ENCODE measurements at places on chromosomes 6 and 20.

DNA sequence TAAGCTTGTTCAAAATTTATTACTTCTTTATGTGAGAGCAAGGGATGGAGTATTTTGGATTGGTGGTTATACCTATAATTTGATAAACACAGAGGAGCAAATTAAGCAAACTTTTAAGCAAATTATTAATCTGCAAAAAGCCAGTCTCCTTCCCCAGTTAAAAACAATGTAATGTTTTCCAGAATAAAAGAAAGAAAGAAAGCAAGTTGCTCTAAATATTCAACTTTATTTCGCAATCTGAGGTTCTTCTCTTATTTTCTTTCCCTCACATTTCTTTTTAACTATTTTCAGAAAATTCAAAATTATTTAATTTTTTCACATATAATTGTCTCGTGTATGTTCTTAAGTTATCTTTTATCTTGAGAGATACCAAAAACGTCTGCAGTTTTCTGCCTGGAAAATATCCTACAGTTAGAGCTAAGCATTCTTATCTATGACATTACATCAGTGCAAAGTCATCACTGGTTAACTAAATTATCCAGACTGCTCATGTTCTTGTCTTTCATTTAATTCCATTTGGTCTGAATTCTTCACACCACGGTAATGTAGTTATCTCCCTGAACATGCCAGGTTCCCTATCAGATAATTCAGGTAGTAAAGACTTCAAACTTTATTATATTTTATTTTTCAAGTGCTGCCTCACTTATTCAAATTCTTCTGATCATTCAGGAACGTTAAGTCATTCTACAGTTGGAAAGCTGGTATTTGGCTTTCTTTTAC, 3.3 kb upstream of the CNKSR3 start:
- no peak for DNase-seq

GRCh38 chr6:136411025-136411325, 121.3 kb upstream of the BCLAF1 start:
- DNase-seq, result no peak

- DNase-seq, result no peak
Observed at GRCh38 chr20:62924442-62925075, 1.7 kb downstream of the DIDO1 start.

- DNase-seq, result no peak
Observed at GRCh38 chr20:2984028-2984501, 59.4 kb upstream of the GNRH2 start.

GRCh38 chr6:111995404-111995803, 58.5 kb upstream of the CCN6 start:
- DNase-seq, result no peak

DNA sequence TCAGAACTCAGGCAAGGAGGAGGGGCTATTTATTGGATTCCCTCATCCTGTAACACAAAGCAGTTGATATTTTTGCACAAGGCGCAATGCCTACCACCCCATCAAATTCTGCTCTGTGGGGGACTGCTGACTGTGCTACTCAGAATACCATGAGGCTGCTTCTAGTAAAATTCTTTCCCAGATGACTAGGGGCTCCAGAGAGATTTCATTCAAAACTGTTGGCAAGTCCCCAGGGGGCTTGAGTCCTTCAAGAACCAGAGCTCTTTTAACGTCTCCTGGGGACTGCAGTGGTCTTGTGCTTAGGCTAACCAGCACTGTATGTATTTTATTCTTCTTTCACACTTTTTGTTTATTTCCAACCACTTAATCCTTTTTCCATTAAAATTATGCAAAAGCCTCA, 365.9 kb upstream of the AGPAT4 start:
- DNase-seq, result no peak

- DNase-seq, result no peak
Observed at GRCh38 chr6:169667716-169668115, 34.1 kb downstream of the WDR27 start.

DNA sequence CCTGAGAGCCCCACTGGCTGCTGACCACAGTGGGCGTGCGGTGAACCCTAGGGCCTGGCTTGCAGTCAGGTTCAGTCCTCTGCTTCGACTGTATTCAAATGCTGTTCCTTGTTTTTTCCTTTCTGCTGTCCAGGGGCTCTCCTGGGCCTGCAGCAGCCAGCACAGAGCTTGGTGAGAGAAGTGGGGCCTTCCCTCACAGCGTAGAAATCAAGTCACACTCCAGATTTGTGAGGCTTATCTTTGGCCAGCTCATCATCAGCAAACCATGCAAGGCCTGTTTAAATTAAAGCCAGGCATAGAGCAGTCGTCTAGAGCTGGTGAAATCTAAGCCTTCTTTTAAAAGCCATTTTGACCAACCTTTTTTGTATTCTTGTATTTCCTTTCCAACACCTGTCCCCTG, 8.4 kb downstream of the FAM120B start:
- DNase-seq, result no peak

DNA sequence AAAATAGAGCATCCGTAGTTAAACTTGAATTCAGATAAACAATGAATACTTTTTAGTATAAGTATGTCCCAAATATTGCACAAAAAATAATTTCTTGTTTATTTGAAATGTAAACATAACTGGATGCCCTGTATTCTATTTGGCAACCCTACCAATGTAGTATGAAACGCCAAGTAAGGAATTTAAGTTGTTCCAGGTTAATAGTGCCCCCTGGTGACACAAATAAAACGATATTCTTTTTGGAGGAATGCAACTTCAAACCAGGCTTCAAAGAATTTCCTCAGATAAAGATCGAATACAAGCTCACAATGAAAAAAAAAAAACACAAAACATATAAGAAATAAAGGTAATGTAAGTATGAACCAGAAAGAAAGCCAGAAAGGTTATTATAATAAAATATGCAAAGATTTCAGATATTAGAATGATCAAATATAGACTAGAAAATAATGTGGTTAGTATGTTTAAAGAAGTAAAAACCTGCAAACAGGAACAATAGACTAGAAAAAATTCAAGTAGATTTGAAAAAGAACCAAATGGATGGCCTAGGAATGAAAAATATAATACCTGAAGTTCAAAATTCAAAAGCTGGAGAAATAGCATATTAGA, 18.4 kb upstream of the AKAP7 start:
- no peak for DNase-seq

DNA sequence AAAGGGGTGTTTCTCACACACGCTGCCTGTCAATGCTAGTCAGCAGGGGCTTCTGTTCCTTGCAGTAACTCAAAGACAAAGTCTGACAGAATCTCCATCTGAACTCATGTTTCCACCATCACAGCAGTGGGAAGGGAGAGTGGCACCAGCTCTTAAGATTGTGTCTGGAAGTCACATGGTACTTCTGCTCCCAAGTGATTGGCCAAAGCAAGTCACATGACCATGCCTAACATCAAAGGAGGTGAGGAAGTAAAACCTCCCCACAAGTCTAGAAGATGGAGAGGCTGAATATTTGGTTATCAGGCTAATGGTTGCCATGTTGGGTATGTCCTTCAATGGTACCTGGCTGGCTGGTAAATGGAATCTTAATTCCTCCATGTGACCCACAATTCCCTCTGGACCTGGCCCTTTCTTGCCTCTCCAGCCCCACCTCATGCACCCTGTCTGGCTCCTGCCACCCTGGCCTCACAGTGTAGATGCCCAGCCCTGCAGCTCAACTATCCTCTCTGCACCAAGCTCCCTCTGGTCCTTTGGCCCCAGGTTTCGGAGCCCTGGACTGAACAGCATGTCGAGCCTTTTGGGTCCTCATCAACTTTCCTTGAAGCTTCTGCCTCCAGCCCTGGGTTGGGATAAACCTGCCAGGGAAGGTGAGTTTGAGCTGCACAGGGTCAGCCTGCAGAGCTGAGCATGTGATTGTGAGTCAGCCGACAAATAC, 51.0 kb upstream of the PMEPA1 start:
- no peak for DNase-seq

DNA sequence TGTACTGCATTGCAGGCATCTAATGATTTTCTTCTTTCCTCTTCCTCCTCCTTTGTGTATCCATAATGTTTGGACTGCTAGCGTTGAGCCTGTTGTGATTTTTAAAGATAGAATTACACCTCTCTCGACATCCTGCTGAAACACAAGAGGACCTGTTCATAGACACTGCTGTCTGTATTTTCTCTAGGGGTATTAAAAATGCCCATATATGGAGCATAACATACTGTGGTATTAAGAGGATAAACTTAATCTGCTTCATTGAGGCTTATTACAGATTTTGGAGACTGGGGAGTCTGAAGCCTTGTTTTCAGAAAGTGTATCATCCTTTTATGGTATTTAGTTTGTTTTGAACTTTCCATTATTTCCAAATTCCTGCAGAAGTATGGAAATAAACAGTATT, 414.3 kb downstream of the CDKAL1 start:
- DNase-seq, result no peak
